ENCODE measurements at places on chromosomes 3 and 15.
A peak's percentile ranks its signal among the peaks of the same experiment; 100 is the strongest.

DNA sequence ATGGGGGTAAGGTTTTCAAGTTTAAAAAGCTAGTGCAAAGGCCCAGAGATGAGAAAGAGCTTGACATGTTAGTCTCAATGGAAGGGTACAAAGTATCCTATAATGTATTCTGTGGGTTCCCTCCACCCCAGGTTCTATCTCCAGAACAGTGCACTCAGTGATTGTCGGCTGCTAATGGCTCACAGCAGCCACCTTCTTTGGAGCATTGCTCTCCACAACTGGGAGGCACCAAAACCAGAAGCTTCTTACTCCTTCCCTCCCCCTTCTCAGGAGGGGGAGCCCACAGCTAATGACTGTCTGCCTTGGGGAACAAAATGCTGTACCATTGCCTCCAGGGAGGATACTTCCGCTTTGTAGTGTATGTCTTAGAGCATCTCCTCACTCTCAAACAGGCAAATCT, 439.4 kb upstream of the RBMS3 start:
- no peak for DNase-seq

DNA sequence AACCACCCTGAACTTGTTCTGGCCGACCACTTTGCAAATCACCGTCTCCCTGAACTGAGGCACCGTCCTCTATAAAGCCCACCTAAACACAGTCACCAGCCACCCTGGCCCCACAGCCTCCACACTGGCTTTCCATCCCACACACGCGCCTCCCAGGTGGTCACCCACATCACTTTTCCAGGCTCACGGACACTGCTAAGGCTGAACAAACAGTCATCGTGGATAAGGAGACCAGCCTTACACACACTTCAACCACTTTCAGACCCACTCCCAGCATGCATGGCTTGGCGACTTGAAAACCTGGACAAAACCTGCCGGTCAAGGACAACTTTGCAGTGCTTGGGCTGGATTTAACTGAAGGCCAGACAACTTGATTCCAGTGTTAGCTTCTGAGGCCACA, 8.4 kb downstream of the CHSY1 start:
- DNase-seq = no peak

- no peak for DNase-seq
These were observed 4.6 kb upstream of the KCTD6 start for GRCh38 chr3:58487140-58487886.

GRCh38 chr3:192255839-192256238, 471.5 kb downstream of the FGF12 start:
- DNase-seq = no peak

GRCh38 chr3:32367442-32367841, 24.2 kb upstream of the CMTM7 start:
- DNase-seq = no peak

- no peak for DNase-seq
These were observed 11.1 kb upstream of the CHRNB4 start for GRCh38 chr15:78651930-78652615.

DNA sequence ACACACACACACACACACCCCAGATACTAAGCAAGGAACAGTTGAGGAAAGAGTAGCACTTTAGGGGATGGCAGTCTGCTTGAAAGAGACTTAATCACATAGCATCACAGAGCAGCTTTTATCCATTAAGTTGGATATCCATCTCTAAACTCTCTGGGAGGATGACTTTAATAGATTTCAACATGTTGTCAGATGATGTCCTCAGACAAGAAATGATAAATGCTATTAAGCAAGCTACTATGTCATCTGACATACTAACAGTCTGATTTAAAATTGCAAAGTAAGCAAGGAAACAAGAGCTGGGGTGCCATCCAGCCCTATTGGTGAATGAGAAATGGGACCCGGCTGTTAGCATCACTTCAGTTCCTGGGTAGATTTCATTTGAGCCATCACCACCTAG, 136.9 kb downstream of the PLCL2 start:
- DNase-seq = no peak

DNA sequence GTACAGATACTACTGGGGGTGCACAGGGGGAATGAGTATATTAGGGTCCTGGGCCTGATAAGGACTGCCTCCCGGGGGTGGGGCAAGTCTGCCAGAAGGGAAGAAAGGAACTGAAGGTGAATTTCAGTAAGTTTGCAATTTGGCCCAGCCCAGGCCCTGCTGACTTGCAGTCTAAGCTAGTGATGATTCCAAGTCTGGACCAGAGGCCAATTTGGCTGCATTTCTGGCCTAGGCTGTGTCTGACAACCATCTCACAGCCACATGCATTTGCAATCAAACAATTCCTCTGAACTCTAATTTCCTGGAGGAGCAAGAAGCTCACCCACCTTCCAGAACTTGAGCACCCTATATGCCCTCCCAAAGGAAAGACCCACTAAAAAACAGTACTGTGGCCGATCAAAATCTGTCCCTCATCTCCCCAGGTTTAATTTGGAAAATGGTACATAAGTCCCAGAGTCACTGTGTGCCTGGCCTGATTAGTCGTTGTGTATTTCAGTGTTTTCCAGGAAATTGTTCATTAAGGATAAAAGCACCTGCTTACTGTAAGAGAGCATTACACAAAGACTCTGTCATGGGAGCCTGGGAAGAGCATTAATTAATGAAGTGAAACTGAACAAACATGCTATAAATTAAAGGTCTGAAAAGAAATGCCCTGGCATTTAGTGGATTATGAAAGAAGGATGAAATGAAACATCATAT, 114.5 kb downstream of the MEGF11 start:
- no peak for DNase-seq

- DNase-seq = no peak
These were observed 37.6 kb downstream of the WNT7A start for GRCh38 chr3:13842226-13842625.

DNA sequence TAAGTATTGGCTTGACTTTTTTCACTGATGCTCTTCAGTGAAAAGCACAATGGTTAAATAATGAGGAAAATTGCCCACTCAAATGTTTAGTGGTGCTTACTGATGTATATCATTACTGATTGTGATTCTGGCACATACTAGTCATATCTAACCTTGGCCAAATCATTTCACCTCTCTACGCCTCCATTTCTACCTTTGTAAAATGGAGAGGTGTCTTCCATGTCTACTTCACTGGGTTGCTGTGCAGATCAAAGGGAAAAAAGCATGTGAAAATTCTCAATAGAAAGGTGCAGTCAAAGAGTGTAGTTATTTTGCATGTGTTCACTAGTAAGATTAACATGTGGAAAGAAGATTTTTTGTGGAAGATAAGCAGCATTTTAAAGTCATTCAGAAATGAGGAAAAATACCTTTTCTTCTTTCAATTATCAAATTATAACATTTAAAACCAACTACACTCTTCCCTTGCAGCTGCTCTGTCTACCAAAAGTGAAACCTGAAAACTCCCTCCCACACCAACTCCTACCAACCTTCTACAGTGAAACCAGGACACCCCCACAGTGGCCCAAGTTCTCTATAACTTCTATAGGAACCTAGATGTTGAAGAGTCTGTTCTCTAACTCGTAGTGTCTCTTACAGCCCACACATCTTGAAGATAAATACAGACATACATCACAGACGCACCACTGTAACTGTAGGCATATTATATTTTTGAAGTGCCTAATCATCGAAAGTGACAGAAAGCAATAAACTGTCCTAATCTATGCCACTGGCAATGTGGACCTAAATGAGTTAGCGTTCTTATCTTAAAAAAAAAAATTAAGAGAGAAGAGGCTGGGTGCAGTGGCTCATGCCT, 1.4 kb downstream of the CD200R1 start:
- no peak for DNase-seq

- no peak for DNase-seq
These were observed 9.9 kb downstream of the GTPBP8 start for GRCh38 chr3:113000691-113001090.

- no peak for DNase-seq
These were observed 60.0 kb downstream of the MLH1 start for GRCh38 chr3:37053337-37053736.

DNA sequence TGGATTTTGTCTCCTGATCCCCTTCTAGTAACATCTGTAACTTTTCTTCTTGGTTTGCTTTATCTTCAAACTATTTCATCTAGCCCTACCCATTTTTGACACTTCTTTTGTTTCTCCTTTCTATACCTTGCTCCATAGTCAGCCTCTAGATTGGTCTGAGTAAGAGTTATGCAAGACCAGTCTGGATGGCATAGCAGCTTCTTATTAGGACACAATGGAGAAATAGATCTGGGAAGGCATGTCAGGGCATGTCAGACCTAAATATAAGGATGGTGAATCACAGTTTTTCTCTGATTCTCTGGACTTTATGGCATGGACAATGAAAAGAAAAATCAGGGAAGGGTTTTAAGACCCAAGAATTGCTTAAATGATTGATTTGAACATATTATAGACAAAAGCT, 452.5 kb downstream of the RAP2B start:
- no peak for DNase-seq

DNA sequence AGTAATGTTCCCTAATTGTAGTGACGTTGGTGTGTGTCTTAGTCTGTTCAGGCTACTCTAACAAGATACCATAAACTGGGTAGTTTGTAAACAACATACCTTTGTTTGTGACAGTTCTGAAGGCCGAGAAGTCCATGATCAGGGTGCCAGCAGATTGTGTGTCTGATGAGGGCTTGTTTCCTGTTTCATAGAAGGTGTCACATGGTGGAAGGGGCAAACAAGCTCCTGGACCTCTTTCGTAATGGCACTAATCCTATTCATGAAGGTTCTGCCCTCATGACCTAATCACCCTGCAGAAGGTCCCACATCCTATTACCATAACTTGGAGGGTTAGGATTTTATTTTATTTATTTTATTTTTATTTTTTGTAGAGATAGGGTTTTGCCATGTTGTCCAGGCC, 11.1 kb downstream of the ATXN7 start:
- DNase-seq = no peak

DNA sequence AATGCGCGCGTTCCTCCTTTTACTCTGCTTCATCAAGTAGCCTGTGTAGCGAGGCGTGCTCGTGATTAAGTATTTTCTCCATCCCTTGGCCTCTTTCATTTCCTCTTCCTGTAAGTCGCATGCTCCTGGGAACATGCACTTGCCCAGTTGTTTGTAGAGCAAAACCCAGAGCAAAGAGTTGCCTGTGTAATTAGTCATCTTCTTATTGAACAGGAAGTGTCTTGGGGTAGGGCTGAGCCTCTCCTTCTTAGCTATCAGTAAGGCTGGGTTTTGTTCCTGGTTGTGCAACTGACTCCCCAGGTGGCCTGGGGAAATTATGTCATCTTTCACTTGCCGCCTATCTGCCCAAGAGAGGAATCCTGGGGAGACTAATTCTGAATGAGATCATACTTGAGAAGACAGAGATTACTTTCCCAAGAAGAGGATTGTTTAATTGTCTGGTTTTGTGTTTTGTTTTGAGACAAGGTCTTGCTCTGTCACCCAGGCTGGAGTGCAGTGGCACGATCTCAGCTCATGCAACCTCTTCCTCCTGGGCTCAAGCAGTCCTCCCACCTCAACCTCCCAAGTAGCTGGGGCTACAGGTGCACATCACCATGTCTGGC, 14.9 kb downstream of the LIPH start:
- DNase-seq = peak; percentile 59

Data from GM12892 (cell line).